ENCODE measurements at places on chromosomes 11 and 22.

DNA sequence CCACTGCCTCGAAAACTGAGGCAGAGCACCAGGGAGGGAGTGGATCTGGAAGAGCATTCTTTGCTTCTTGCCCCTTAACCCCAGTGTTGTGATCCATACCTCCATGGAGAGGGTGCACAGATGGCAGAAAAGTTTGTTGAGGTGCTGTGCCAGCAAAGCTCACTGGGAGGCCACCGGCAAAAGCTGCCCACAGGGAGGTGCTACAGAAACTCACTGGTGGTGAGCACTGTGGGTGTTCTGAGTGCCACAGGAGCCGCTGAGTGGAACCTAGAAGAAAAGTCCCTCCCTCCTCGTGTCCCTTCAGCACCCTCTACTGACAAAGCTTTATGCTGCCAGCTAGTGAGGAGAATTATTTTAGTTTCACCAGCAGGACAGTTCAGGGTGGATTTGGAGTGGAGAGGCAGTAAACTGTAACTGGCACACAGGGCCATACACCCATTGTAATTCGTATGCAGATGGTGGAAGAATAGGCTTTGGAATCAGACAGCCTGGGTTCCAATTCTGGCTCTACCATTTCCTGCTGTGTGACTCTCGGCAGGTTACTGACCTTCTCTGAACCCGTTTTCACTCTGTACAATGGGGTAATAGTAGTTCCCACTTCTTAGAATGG, 84.6 kb downstream of the SWAP70 start:
- no peak for DNase-seq

DNA sequence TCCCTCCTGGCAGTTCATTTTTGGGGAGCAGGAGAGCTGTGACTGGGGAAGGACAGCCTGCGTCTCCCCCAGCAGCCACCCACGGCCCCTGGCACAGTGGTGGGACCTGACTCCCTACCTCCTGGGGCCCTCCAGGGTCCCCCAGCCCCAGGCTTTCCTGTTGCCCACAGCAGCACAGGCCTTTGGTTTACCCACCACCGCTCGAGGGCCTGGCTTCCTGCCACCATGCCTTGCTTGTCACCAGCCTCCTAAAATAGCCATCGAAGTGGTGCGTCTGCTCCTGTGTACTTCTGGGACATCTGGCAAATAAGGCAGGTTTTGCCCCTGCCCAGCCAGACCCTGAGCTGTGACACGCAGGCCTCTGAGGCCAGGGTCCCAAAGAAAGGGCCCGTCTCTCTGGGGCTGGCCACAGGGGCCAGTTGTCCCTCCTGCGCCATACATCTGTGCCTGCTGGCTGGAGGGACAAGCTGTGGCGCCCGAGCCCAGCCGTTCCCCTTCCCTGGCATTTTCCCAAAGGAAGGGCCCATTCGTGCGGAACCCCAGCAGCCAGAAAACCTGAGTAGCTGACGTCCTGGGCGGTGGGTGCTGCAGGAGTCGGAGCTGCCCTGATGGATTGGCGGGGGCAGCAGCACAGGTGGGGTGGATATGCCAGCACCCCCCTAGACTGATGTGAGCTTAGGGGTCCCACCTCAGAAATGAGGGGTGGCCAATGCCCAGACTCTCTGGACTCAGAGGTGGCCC, 14.6 kb downstream of the PHLDA2 start:
- DNase-seq, result no peak

DNA sequence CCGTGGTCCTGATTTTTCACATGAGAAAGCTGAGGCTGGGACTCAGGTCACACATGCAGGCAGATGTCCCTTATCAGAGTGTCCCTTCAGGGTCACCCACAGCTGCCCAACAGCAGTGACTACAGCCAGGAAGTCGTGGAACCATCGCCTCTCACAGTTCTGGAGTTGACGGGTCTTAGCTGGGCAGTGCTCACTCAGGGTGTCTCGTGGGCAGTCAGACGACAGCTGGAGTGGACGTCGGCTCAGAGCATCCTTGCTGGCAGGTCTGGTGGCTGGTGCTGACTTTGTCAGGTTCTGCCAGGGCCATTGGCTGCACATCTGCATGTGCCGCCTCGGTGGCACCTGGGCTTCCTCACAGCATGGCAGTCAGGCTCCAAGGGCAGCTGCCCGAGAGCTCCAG, 35.6 kb upstream of the TH start:
- DNase-seq, result no peak

DNA sequence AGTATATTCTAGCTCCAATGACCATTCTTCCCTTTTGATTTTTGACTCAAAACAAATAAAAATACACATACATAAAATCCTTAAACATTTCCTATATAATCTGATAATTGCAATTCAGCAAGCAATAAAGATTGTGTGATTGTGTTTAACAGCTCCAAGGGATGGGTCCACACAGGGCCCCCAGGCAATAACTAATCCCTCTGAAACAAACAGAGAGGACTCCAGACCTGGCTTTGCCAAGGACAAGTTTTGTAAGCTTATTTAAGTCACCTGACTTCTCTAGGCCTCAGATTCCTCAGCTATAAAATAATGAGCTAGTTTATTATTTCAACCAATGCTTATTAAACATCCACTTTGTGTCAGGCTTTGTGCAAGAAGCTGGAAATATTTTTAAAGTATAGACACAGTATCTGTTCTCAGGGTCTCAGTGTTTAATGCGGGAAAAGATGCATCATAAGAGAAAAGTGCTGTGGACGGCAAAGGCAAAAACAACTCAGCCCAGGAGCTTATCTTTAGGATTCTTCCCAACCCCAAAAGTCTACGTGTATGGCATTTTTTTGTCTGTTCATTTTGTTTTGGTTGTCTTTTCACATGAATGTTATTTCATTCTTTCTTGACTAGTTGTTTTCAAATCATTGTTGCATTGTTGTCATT, 20.1 kb downstream of the FZD4 start:
- DNase-seq, result no peak

DNA sequence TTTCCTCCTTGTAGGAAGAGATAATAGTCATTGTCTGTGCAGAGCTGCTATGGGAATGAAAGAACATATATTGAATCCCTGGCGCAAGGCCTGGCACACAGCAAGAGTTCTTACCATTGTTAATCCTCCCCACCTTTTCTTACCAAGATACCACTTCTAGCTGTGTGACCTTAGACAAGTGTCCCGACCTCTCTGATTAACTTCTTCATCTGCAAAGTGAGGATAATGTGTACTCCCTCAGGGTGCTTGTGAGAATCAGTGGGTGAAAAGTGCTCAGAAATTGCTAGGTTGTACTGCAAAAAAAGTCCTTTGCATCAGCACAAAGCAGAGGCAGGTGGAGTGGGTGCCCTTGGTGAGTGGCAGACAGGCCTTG, 3.7 kb upstream of the CST6 start:
- DNase-seq, result no peak

- DNase-seq, result no peak
Measured at GRCh38 chr11:69120096-69120875, 35.4 kb upstream of the SMIM38 start.

- DNase-seq, result peak; percentile 90
Measured at GRCh38 chr11:76823481-76824028, 37.2 kb upstream of the ACER3 start.

- DNase-seq, result no peak
Measured at GRCh38 chr11:99197477-99197876, 176.7 kb downstream of the CNTN5 start.

- DNase-seq, result no peak
Measured at GRCh38 chr11:99383648-99384245, 363.0 kb downstream of the CNTN5 start.

GRCh38 chr11:110468121-110468520, 38.4 kb downstream of the FDX1 start:
- no peak for DNase-seq

- no peak for DNase-seq
Measured at GRCh38 chr11:88597387-88597786, 259.9 kb upstream of the CTSC start.

- no peak for DNase-seq
Measured at GRCh38 chr22:19590696-19591095, 66.5 kb upstream of the CLDN5 start.

DNA sequence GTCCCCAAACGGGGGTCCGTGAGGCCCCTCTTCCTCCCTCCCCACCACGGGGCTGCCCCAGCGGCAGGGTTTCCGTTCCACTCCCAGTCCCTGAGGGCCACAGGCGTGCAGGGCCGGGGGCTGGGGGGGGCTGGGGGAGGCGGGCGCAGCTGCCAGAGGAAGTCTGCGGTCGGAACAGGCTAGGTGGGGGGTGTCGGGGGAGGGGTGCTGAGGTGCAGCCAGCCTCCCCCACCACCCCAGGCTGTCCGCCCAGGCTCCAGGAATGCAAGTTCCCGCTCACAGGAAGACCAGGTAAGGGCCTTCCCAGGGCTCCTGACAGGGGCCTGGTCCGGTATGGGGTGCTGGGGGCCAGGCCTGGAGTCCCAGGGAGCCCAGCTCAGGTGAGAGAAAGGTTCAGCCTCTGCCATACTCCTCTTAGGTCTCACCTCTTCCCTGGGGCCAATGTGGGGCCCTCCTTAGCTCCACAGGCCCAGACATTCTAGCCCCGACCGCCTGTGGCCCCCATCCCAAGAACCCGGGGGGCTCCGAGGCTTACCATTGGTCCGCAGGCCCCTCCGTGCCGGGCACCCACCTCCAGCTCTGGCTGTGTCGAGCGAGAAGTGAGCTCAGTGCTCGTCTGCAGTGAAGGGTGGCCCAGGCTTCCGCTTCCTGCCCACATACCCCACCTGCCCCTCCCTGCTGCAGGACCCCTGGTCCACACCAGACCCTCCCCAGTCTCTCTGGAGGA, at the start of gene PTPRCAP:
TSS of gene PTPRCAP (minus strand) at position 601 of the 727 bp plus-strand sequence. CDS start at position 538, 63 bp downstream.
- no peak for DNase-seq

DNA sequence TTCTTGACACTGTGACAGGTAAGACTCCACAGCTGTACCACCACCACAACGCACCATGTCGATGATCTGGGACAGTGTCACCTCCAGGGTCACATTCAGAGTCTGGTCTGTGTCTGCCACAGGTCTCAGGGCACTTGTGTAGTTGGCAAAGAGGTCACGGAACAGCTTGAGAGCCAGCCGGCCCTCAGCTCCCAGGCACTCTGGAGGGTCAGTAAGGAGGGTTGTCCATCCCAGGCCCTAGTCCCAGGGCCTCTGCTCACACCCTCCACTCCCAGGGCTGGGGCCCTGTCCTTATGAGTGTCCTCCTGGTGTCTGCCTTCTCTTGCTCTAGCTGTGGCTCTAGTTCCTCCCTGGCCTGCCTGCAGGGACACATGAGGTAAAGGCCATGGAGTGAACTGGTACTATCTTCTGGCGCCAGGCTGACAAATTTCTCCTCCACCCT, 1.4 kb downstream of the CHRNA10 start:
- DNase-seq, result no peak

DNA sequence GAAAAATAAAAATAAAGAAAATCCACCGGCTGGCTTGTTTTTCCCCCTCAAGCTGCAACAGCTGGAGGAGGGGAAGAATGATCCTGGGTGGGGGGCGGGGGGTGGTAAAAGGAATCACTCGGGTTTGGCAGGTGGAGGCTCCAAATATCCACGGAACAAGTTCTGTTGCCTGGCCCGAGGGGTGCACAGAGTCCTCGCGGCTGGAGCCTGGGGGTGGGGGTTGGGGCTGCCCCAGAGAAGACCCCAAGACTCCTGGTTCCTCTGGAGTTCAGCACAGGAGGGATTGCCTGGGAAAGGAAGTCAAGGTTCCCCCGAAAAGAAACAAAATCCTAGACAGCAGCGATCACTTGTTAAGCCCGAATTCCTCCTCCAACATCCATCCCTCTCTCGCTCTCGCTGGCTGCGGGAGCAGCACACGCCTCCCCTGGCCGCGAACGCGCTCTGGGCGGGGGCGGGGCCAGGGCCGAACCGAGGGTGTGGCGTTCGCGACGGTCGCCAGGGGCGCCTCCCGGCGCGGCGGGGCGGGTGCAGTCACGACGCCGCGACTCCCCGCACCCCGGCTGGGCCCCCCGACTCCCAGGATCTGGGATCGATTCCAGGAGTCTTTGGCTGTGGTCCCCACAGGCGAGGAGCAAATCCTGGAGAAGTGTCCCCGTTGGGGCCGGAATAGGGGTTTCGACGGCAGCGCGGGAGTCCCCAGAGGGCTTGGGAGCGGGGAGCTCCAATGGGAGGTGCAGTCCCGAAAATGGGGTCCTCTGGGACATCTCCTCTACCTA, at the start of gene KCNA4:
TSS of gene KCNA4 (minus strand) at position 443 of the 776 bp plus-strand sequence. CDS start 4,352 bp downstream, outside the sequence.
- peak; percentile 15 for DNase-seq

DNA sequence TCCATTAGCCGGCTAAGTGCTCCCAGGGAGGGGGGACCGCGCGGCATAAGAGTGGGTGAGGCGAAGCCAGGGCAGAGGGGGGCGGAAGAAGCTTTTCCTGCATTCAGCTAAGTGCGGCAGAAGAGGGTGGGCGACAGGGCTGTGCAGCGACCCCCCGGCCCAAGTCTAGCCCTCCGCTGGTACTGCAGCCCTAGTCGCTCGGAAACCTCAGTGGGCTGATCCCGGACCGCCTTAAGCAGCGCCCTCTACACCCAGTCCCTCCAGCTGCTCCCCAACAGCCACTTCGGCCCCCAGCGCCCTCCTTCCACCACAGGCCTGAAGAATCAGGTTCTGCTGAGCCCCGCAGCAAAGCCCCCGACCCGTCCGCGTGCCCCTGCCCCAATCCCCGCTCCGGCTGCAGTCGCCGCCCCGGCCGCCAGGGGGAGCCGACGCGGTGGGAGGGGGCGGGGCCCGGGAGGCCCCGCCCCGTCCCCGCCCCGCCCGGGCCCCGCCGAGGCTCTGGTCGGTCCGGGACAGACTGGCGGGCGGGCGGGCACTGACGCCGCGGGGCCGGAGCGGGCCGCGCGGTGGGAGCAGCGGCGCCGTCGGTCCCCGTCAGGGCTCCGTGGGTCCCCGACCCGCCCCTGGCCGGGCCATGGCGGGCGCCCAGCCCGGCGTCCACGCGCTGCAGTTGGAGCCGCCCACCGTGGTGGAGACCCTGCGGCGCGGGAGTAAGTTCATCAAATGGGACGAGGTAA, at the start of gene PLCB3:
TSS of gene PLCB3 (plus strand) at position 515 of the 737 bp plus-strand sequence. CDS start at position 635, 120 bp downstream.
- DNase-seq, result no peak

GRCh38 chr11:122746050-122746478, 90.5 kb downstream of the UBASH3B start:
- no peak for DNase-seq

DNA sequence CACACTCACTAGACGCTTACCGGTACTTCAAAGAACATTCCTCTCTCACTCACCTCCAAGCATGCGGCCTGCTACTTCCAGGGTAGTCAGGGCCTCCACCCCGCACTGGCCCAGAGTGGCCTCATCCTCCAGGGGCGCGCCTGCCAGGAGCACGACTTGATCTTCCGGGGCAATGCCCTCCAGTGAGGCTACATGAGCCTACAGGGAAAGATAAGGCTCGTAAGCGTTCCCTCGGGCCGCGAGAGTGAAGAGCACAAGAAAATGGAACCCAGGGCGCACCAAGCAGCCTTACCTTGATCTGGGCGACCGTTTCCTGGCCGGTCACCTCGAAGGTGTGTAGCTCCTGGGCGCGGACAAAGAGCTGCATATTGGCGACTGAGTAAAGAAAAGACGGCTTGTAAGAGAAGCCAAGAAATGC, 478 bp downstream of the FAU start:
- no peak for DNase-seq

- DNase-seq, result peak; percentile 52
Measured at GRCh38 chr11:19868281-19868821, 155.7 kb downstream of the NAV2 start.

All from HS-5 (cell line).